Karpas-422 (cell line): ENCODE measurements at places on chromosomes 12 and 14. TPM values are rescaled to one million over a fixed set of nuclear protein-coding genes. Genes with fewer than 3 reads are reported as not detected.
A peak's percentile ranks its signal among the peaks of the same experiment; 100 is the strongest.

DNA sequence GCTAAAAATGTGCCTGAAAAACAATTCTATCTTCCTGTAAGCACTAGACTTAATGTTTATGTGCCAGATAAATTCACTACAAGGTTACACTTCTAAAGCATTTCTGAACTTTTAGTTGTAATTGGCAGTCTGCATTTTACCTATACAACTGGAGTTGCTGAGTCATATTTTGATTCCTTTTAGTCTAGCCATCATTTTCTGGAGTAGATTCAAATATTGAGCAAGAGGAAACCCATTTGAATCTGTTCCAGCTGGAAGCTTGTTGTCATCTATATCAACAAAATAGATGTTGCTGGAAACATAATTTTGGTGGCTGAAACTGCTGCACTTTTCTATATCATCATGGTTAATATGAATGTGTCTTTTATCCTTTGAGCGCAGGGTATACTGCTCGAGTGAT lies 122.2 kb upstream of the CCDC175 start:
- DNase-seq, result no peak
- no peak overlapping the region for H3K27ac ChIP-seq
- H3K4me3 ChIP-seq, result no peak overlapping the region
- no peaks in the 10 kb centered on the region for H3K36me3 ChIP-seq
- H3K27me3 ChIP-seq, result peaks cover 4% of the 10 kb centered on the region

- H3K36me3 ChIP-seq, result no peaks in the 10 kb centered on the region
- DNase-seq, result no peak
- no peak overlapping the region for H3K27ac ChIP-seq
- no peak overlapping the region for H3K4me3 ChIP-seq
- H3K4me1 ChIP-seq, result no peaks in the 10 kb centered on the region
Observed at GRCh38 chr12:97680751-97681150, 218.1 kb downstream of the RMST start.

The LDHB gene
- 848 and 1,058 TPM in 2 replicates for total RNA-seq

GRCh38 chr12:39574785-39575497 lies 44.7 kb downstream of the ABCD2 start:
- no peak overlapping the region for H3K27ac ChIP-seq
- no peaks in the 10 kb centered on the region for H3K4me1 ChIP-seq
- H3K4me3 ChIP-seq, result no peak overlapping the region
- DNase-seq, result no peak
- H3K36me3 ChIP-seq, result no peaks in the 10 kb centered on the region

The SMIM41 gene
- total RNA-seq, result 0.75 TPM in 1 of 2 replicates, not detected in the other

DNA sequence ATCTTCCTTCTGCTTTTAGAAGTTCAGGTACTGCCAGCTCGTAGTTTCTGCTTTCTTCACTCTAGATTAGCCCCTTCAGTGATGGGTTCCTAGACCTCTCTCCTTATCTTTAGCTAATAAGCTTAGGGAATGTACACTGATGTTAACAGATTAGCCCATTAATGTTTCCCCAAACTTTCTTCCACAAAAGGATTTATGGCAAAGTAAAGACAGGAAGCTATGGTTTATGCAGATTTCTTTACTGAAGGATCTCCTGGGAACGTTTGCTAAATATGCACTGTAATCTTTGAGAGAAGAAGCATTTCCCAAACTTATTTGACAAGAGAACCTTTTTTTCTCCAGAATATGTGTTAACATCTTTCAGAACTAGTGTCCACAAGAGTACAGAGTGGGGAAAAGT lies 4.2 kb downstream of the SOCS4 start:
- no peak overlapping the region for H3K4me3 ChIP-seq
- peaks cover 29% of the 10 kb centered on the region for H3K4me1 ChIP-seq
- DNase-seq, result no peak
- no peaks in the 10 kb centered on the region for H3K27me3 ChIP-seq
- peak overlapping the region; percentile 84 for H3K27ac ChIP-seq
